ENCODE measurements at places on chromosomes 4 and X. TPM values are rescaled to one million over a fixed set of nuclear protein-coding genes. Genes with fewer than 3 reads are reported as not detected.

SHISA3 gene
- polyA plus RNA-seq: 85.6 TPM

SLC6A8 gene
- polyA plus RNA-seq: 69.9 TPM

PNMA5 gene
- 0.16 TPM for polyA plus RNA-seq

LRCH2 gene
- 14.1 TPM for polyA plus RNA-seq

HSFX1 gene
- polyA plus RNA-seq: 1.9 TPM

MND1 gene
- 23.2 TPM for polyA plus RNA-seq

PASD1 gene
- polyA plus RNA-seq: not detected

PRDM5 gene
- 16.0 TPM for polyA plus RNA-seq

FAM53A gene
- 2.8 TPM for polyA plus RNA-seq

ZDHHC15 gene
- 7.8 TPM for polyA plus RNA-seq

CENPVL2 gene
- 0.32 TPM for polyA plus RNA-seq

GABRA4 gene
- polyA plus RNA-seq: 0.14 TPM

WNK3 gene
- 4.7 TPM for polyA plus RNA-seq

FDCSP gene
- polyA plus RNA-seq: 0.79 TPM

BEX5 gene
- 10.4 TPM for polyA plus RNA-seq

HEPH gene
- 53.1 TPM for polyA plus RNA-seq

BANK1 gene
- 2.9 TPM for polyA plus RNA-seq

CFAP47 gene
- polyA plus RNA-seq: 0.82 TPM

TCEAL7 gene
- 30.8 TPM for polyA plus RNA-seq

ASMT gene
- polyA plus RNA-seq: not detected

MAGEA6 gene
- polyA plus RNA-seq: not detected

SHROOM4 gene
- polyA plus RNA-seq: 17.4 TPM

USP38 gene
- polyA plus RNA-seq: 28.3 TPM

HPGD gene
- polyA plus RNA-seq: 44.2 TPM

QDPR gene
- 53.9 TPM for polyA plus RNA-seq

HSFX2 gene
- polyA plus RNA-seq: 1.0 TPM

NIPAL1 gene
- 11.1 TPM for polyA plus RNA-seq

SCRG1 gene
- polyA plus RNA-seq: 0.53 TPM

NPFFR2 gene
- polyA plus RNA-seq: 0.47 TPM

PWWP3B gene
- 2.3 TPM for polyA plus RNA-seq

OTUD5 gene
- 65.5 TPM for polyA plus RNA-seq

COL25A1 gene
- polyA plus RNA-seq: 17.1 TPM

TMSB15B gene
- 22.6 TPM for polyA plus RNA-seq

GSX2 gene
- not detected for polyA plus RNA-seq

MTNR1A gene
- polyA plus RNA-seq: 2.0 TPM

Measured in renal cortex interstitium (tissue), 15 donors.